ENCODE measurements at places on chromosomes 5 and 9.

- DNase-seq = no peak
These were observed 1.5 kb downstream of the GAS1 start for GRCh38 chr9:86945728-86946200.

DNA sequence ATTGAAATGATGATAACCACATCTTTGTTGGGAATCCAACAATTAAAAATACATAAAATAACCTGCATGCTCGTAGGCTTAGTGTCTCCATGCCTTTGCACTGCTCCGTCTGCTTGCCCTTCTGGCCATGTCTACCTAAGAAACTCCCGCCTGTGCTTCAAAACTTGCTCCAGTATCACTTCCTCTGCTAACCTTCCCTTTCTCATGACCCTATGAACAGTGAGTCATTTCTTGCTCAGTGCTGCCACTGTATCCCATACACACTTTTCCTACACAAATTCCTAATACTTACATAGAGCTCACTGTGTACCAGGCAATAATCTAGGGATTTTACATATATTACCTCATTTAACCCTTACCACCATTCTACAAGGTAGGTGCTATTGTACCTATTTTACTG is 33.5 kb downstream of the TMEM245 start:
- DNase-seq = no peak

DNA sequence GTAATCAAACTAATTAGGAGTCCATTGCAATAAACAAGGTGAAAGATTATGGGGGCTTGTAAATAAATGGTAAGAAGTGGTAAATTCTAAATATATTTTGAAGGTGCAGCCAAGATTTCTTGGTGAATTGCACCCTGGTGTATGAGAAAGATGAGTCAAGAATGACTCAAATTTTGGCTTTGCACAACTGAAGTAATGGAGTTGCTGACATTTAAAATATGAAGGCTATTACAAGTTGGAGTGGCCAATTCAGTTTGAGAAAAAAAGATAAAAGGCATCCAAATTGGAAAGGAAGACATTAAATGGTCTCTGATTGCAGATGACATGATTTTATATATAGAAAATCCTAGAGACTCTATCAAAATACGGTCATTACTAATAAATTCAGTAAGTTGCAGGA is 2330.6 kb downstream of the MAT2B start:
- no peak for DNase-seq

GRCh38 chr9:82090046-82090445 is 101.5 kb downstream of the SPATA31D1 start:
- no peak for DNase-seq

DNA sequence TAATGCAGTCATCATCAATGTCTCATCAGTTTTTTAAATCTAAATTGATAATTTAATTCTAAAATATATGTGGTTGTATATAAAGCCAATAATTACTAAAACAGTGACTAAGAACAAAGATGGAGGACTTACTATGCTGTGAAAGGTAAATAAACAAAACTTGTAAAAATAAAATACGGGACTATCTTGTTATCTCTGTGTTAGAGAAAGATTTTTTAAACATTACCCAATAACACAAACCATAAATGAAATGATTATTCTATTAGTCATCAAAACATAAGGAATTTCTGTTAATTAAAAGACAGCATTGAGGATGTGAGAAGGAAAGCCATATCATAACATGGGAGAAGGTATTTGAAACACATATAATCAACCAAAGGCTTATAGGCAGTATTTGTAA is 226.2 kb upstream of the SMC2 start:
- no peak for DNase-seq

All from right cardiac atrium (tissue), 5 donors.